ENCODE measurements at places on chromosomes 13 and 19.

DNA sequence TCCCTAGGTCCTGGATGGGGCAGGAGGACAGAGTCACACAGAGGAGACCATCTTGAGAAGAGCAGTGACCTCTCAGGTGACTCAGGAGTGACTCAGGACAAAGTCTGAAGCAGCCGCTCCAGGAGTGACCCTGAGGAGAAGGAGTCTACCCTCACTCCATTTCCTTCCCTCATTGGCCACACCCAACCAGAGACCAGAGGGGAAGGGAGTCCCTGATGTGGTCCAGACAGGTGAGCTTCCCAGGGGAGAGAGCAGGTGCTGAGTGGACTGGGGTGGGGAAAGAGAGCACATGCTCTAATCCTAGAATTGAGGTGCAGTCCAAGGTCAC lies 75.5 kb upstream of the MEDAG start:
- DNase-seq, result no peak

DNA sequence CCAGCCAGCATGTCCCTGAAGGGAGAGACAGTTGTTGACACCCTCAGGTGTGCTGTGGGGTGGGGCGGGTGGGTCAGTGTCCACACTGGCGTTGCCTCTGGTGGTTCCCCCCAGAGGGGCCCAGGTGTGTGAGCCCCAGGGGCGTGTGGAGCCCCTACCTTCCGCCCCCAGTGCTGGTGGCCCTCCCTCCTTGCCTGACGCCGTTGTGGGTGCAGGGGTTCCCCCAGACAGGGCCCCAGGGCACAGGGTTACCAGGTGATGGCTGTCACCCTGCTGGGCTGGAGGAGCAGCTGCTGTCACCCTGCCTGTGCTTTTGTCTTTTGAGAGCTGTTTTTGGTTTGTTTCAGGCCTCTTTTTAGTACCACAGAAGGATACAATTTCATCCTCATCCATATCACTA lies 27.2 kb downstream of the ATP4B start:
- no peak for DNase-seq

DNA sequence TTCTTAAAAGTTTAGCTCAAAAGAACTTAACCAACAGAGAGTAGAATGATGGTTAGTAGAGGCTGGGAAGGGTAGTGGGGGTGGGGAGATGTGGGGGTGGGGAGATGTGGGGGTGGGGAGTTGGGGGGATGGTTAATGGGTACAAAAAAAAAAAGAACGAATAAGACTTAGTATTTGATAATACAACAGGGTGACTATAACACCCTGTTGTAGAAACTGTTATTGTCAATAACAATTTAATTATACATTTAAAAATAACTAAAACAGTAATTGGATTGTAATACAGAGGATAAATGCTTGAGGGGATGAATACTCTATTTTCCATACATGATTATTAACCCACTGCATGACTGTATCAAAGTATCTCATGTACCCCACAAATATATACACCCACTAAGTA lies 91.1 kb downstream of the ZC3H13 start:
- DNase-seq, result no peak

GRCh38 chr19:1171755-1172352 lies 2.2 kb downstream of the SBNO2 start:
- no peak for DNase-seq

- no peak for DNase-seq
Observed at GRCh38 chr19:31947436-31948115, 397.8 kb upstream of the ZNF507 start.

DNA sequence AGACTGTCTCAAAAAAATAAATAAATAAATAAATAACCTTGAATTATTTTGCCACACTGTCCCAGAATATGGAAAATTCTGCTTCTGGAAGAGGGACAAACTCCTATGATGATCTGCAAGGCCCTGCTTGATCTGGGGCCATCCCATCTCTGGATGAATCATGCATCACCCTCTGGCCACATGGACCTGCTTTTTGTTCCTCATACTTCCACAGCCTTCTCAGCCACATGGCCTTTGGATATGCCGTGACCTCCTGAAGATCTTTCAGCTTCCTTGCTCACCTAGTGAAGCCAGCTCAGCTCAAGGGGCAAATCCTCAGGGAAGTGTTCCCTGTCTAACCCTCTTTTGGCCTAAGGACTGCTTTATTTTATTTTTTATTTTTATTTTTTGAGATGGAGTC lies 10.3 kb downstream of the IER2 start:
- DNase-seq, result no peak

DNA sequence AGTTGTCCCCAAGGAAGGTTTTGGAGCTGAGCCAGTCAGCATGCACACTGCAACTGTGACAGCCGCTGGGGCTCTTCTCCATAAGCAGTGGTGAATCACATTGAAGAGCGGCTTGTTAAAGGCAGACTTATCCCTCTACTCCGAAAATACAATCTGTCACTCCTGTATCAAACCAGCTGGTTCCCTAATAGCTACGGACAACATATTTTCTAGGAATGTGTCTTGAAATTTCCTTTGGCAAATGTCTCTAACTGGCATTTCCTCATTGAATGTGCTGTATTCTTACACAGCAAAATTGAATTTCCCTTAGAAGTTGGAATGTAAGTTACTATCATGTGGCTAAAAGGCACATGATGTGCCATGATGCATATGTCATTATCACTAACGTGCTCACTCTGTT lies 104.0 kb upstream of the GPR12 start:
- DNase-seq, result no peak

DNA sequence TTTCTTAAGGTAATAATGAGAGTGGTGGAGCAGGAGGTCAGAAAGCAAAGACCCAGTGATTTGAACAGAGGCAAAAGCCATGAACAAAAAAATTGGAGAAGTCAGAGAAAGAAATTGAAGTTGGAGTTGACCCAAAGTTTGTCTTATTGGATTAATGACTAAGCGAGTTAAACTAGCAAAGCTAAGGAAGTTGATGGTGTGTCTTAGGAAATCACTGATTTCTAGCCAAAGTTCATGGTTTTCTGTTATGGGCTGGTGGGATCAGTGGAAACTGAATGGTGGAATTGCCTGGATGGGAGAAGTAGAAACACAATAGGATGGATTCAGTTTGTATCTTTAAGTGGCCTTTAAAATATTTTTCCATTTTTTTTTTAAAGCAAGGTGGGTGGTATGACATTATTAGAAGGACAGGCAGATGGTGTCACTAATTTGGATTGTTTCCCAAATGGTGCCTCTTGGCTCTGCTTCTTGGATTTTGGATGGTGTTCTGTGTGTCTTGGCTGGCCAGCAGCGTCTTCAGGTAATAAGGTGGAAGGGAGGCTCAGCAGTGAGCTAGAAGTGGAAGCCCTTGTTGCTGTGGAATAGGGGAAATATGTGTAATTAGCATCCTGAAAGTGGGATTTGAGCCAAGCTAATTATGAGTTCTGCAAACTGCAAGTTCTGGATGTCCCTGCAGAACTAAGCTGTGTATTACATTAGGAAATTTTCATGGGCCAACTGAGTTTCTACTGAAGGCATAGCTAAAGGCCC lies 302.9 kb downstream of the LMO7 start:
- no peak for DNase-seq

Data from SIG-M5 (cell line).